ENCODE measurements at places on chromosomes 6 and 20.

DNA sequence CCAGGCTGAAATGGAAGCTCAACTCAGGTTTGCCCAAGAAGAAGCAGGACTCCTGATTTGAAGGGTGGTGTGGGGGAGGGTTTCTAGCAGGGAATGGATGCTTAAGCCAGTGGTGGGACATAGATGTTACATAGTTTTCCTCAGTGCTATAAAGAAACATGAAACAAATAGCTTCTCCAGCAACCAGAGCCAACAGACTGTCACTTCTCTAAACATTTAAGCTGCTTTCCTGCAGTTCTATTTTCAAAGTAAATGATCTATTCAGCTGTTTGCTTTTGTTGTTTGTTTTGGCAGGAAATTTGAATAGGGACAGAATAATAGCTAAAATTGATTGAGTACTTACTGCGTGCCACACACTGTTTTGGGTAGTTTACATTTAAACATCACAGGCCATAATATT lies 169.0 kb downstream of the UST start:
- no peak for DNase-seq

DNA sequence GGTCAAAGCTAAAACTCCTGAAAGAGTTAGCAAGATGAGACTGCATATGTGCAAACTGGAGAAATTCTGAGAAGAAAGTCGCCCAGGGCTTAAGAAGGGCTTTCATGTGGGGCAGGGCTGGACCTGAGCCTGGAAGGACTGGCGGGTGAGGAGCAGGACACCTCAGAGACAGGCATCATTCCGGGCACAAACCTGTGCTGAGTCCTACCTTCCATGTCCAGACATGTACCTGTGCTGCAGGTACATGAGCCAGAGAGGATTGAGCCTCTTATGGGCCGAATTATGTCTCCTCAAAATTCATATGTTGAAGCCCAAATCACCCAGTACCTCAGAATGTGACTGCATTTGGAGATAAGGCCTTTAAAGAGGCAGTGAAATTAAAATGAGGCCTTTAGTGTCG lies 171.0 kb downstream of the QRSL1 start:
- no peak for DNase-seq

- DNase-seq = no peak
Measured at GRCh38 chr20:61694682-61695081, 371.0 kb downstream of the TAF4 start.

DNA sequence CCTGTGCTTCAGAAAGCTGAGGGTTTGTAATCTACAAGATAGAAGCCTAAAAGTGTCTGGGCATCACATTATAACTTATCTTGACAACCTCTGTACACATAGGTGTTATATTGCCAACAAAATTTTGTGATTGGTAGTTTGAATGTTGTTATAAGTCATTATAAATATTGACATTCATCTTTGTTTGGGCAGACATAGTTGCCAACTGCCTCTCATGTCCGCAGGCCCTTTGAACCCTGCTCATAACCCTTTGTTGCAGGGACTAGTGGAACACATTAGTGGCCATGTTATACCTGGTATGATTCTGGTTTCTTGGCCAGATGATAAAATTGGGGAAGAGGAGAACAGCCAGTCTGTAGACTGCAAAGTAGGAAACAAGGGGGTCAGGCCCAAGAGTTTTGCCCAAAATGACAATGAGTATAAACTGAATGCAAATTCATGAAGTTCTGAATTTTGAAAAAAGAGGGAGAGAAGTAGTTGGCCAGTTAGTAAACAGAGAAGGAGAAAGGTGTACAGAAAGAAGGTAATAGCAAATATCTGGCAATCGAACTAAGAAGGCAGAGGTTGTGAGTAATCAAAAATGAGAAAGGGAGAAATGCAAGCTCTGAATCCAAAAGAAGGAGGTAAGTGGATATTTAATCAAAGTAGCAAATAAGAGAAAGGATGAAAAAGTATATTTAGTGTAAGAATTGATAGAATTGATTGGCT lies 21.6 kb upstream of the LMBRD1 start:
- DNase-seq = no peak

- no peak for DNase-seq
Measured at GRCh38 chr20:4602297-4602631, 119.4 kb upstream of the PRND start.

DNA sequence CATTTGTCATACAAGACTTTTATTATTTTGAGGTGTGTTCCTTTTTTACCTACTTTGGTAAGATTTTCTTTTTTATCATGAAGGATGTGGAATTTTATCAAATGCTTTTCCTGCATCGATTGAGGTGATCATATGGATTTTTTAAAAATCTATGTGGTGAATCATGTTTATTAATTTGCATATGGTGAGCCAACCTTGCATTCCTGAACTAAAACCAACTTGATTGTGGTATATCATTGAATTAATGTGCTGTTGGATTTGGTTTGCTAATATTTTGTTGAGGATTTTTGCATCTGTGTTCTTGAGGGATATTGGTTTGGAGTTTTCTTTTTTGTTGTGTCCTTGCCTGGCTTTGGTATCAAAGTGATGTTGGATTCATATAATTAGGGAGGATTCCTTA lies 848.1 kb upstream of the EYS start:
- no peak for DNase-seq

- DNase-seq = no peak
Measured at GRCh38 chr6:138806889-138807288, 11.0 kb downstream of the ECT2L start.

DNA sequence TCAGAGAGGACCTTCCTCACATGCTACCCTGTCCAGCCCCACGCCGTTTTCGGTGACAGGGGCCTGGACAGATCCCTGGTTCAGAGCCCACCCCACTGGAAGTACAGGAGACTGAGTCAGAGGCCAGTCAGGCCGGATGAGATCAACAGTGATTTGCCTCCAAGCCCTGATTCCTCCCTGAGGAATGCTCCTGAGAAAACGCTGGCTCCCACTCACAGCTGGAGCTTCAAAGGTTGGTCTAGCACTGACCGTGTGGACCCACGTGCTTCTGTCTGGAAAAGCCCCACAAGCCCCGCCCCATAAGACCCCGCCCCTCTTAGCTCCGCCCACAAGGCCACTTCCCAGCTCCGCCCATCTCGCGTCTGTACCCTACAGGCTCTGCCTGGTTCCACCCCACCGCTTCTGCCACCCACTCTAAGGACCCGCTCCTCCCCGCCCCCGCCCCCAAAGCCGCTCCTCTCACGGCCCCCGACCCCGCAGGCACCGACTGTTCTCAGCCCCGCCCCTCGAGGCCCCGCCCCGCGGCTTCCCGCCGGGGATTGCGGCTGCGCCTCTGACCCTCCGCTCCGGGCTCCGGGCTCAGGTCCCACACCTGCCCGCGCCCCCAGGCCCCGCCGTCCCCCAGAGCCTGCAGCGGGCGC lies 64.9 kb upstream of the BHLHE23 start:
- no peak for DNase-seq

DNA sequence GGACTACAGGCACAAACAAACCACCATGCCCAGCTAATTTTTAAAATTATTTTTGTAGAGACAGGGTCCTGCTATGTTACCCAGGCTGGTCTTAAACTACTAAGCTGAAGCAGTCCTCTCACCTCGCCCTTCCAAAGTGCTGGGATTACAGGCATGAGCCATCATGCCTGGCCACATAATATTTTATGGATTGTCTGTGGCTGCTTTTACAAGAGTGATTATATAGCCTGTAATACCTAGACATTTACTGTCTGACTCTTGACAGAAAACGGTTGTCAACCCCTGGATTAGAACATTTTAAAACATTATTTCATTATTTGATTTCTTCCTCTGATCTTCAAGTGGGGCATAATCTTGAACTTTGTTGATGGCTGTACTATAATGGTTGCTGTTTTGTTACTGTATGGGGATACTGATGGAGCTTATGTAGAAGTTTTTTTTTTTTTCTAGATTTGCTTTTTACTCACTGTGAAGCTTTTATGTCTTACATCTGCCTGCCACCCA lies 14.3 kb downstream of the PARD6B start:
- no peak for DNase-seq

DNA sequence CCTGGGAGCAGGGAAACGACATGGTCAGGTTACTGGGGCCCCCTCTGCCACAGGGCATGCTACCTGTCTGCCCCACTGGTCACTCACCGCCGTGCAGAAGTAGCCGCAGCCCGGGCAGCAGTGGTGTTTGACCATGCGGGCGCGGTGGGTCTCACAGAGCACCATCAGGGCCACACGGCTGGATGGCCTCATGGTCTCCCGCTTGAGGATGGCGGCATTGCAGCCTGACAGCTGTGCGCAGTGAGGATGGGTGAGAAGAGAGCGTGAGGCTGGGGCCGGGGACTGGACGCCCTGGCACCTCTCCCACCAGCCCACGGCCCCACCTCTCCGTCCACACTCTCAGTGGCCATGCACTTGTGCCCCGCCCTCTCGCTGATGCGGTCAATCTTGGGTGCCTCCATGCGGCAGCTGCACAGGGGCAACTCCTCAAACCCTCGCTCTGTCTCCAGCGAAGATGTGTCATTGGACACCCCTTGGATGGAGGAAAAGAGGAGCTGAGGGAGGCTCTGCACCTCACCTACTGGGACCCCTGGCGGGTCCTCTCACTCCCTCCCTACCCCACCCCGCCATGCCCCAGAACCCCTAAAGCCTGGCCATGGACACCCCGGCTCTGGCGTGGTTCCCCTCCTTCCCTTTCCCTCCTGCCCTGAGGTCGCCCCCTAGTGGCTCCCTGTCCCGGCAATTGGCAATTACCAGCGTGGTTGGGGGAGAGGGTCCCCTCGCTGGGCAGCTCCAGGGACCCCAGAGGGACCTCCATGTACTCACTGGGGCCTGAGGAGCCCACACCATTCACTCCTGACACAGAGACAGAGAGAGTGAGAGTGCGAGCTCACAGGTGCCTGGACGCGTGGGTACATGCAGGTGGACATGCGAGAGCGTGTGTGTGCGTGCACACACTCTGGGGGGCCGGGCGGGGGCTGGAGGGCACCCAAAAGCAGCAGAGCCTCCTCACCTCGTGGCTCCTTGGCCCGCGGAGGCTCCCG lies 8.9 kb downstream of the EHMT2 start:
- DNase-seq = no peak

GRCh38 chr6:161922631-161923119 lies 648.8 kb upstream of the AGPAT4 start:
- no peak for DNase-seq

- no peak for DNase-seq
Measured at GRCh38 chr6:72757926-72758325, 136.1 kb downstream of the KCNQ5 start.

Data from stimulated activated CD8-positive, alpha-beta memory T cell treated with anti-CD3 and anti-CD28 coated beads, Interleukin-7, amount 100 ng/mL, for 1 hour (primary cell).